ENCODE measurements at places on chromosomes 2 and 18. TPM values are rescaled to one million over a fixed set of nuclear protein-coding genes. Genes with fewer than 3 reads are reported as not detected.

LCT gene
- not detected for polyA plus RNA-seq

GPR35 gene
- polyA plus RNA-seq = not detected

WDR43 gene
- 25.7 TPM for polyA plus RNA-seq

SCG2 gene
- polyA plus RNA-seq = 35.8 TPM

NXPH2 gene
- polyA plus RNA-seq = 1.5 TPM

WBP1 gene
- polyA plus RNA-seq = 7.8 TPM

CNDP1 gene
- 2.3 TPM for polyA plus RNA-seq

RNF125 gene
- polyA plus RNA-seq = not detected

TGOLN2 gene
- 48.7 TPM for polyA plus RNA-seq

SGPP2 gene
- polyA plus RNA-seq = 3.2 TPM

HOXD12 gene
- not detected for polyA plus RNA-seq

WDFY1 gene
- 14.7 TPM for polyA plus RNA-seq

SMC6 gene
- 4.7 TPM for polyA plus RNA-seq

GKN2 gene
- not detected for polyA plus RNA-seq

ONECUT2 gene
- polyA plus RNA-seq = 2.1 TPM

GKN1 gene
- polyA plus RNA-seq = 2.8 TPM

APLF gene
- polyA plus RNA-seq = not detected

EVX2 gene
- polyA plus RNA-seq = not detected

SP110 gene
- polyA plus RNA-seq = 10.6 TPM

AGXT gene
- polyA plus RNA-seq = not detected

ACAA2 gene
- polyA plus RNA-seq = 12.0 TPM
